IPS-NIHi11 (cell line): ENCODE measurements at places on chromosomes 6 and 20.

DNA sequence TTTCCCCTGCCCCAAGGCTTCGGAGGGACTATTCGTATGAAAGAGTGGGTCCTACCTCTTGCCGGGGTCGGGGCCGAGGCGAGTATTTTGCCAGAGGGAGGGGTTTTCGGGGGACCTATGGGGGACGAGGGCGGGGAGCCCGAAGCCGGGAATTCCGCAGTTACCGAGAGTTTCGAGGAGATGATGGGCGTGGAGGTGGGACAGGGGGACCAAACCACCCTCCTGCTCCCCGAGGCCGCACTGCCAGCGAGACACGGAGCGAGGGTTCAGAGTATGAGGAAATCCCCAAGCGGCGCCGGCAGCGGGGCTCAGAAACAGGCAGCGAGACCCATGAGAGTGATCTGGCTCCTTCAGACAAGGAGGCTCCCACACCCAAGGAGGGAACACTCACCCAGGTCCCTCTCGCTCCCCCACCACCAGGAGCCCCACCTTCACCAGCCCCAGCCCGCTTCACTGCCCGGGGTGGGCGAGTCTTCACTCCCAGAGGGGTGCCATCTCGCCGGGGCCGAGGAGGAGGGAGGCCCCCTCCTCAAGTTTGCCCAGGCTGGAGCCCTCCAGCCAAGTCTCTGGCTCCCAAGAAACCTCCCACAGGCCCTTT lies 11.3 kb downstream of the PRRC2A start:
- DNase-seq: peak; percentile 27

DNA sequence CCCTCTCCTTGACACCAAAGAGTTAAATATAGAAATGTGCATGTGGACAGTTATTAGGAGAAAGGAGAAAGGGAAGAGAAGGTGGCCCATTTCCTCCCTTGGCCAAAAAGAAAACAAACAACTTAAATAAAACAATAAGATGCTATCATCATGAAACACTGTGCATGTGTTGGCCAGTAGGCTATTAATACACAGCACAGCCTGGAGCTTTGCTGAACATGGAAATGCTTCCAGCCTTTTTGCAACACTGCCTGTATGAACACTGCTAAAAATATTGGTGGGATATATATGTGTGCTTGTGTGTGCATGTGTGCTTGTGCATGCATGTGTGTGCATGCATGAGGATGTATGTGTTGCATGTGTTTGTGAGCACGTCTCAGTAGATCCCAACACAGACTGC lies 100.4 kb downstream of the LY86 start:
- no peak for DNase-seq

GRCh38 chr6:33508935-33509926 lies 54.9 kb downstream of the ZBTB9 start:
- DNase-seq: no peak

- DNase-seq: peak; percentile 63
These were observed 410 bp downstream of the SYNE1 start for GRCh38 chr6:152636609-152637295.

GRCh38 chr6:16163066-16163465 lies 34.2 kb downstream of the MYLIP start:
- DNase-seq: no peak

- no peak for DNase-seq
These were observed 1459.9 kb downstream of the GRIK2 start for GRCh38 chr6:102853249-102853955.

DNA sequence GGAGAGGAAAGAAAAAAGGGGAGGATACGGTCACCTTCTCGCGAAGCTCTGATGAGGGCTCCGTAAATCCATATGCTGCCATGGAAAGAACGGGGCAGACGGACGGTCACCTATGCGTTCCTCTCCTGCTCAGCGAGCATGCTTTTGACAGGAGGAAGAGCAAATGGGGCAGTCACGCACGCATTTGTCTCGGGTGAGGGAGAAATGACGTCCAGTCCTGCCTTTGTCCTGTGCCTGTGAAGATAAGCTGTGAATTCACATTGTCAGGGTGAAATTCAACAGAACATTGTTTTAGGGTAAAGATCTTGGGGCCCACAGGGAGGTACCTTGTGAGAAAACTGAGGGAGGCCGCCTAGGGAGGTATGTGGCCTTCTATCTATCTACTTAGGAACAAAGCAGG lies 83.8 kb downstream of the IRF4 start:
- no peak for DNase-seq

DNA sequence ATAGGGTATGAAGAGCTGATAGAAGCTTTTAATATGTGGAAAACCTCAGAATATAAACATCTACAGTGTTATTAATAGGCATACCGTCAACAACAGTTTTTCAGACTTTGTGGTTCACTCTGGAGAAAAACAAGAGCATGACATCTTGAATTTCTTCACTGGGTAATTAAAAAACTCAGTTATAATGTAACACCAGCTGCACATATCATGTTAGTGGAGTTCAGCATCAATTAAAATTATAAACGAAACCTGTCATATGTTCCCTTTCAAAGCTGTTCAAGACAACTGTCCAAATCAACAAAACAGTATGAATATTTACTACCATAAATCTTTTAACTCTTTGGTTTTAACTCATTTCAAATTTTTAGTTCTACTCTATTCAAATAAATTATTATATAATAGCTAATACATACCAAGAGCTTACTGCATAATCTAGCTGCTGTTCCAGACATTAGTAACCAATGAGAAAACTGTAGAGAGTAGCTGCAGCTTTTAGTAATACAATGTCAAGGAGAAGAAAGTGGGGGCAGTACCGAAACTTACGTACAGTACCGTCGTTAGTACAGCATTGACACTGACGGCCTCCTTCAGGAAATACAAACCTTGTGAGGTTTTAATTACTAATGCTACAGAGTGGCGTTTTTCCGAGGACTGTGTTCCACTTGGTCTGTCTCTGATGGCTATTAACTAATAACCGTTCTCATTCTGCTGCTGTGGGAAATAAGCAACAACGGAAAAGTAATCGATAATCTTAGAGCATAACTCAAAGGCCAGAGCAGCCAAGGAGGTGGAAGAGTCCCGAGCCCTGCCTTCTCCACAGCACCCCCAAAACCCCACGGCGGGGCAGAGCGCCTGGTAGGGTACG lies 532 bp upstream of the PM20D2 start:
- peak; percentile 8 for DNase-seq
